ENCODE measurements at places on chromosomes 2 and 18. TPM values are rescaled to one million over a fixed set of nuclear protein-coding genes. Genes with fewer than 3 reads are reported as not detected.

GRCh38 chr18:4987452-4988405 lies 209.3 kb downstream of the AKAIN1 start:
- no peak for DNase-seq

DNA sequence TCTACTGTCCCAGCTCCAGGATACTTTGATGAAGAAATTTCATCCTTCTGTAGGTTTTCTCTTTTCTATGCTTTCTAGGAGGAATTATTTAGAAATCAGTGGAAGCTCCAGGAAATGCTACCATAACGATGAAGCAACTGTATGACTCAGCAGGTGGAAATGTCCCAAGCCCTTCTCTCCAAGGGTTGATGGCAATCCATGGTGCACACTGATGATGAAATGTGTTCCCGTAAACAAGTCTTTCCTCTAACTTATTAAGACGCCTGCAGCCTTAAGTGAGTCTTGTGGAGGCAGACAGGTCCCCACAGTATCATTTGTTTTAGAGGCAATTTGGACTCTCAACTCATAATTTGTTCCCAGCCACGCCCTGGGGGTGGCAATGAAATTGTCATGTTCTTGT lies 777.6 kb upstream of the SOX11 start:
- DNase-seq, result no peak

Gene EXOC6B
- 43.5 TPM for total RNA-seq

DNA sequence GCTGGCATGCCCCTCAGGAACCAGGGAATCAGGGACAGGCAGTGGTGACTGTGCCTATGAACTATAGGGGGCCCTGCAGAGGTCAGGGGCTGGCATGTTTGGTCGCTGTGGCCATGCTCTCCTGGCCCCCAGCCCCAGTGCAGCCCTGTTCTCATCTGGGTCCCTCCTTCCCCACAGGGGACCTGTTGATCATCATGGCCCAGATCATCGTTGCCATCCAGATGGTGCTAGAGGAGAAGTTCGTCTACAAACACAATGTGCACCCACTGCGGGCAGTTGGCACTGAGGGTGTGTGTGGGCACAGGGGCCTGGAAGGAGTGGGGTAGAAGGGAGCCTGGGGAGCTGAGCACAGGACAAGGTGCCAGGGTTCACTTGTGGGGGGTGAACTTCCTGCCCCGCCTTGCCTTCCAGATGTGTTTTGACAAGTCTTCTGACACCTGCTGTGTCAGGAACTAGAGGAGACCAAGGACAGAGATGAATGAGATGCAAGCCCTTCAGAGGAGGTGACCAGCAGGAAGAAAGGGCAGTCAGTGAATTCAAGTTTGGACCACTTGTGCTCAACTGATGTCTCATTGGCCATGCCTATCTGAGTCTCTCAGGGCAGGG lies 9.6 kb upstream of the CENPA start:
- DNase-seq, result no peak

Gene SLC14A1
- not detected for total RNA-seq

Gene VAMP5
- 60.0 TPM for total RNA-seq

GRCh38 chr2:15049096-15049993 lies 416.8 kb downstream of the LRATD1 start:
- DNase-seq, result no peak

DNA sequence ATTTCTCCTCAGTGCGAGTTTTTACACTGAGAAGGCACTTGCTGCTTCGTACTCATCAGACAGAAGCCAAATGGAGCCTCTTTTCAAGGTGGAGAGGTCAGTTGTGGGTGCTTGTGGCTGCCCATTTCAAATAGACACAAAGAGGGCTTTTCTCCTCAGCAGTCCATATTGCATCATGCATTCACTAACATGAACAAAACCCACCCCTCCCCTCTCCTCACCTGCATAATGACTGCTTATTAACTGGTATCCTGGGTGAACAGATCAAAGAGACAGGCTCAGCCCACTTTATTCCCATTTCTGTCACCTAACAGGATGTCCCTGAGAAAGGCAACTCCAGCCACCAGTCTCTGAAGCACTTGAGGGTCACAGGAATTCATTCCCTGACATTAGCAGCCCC lies 28.9 kb downstream of the KLF7 start:
- no peak for DNase-seq

GRCh38 chr18:27081701-27082100 lies 103.4 kb downstream of the CHST9 start:
- no peak for DNase-seq

DNA sequence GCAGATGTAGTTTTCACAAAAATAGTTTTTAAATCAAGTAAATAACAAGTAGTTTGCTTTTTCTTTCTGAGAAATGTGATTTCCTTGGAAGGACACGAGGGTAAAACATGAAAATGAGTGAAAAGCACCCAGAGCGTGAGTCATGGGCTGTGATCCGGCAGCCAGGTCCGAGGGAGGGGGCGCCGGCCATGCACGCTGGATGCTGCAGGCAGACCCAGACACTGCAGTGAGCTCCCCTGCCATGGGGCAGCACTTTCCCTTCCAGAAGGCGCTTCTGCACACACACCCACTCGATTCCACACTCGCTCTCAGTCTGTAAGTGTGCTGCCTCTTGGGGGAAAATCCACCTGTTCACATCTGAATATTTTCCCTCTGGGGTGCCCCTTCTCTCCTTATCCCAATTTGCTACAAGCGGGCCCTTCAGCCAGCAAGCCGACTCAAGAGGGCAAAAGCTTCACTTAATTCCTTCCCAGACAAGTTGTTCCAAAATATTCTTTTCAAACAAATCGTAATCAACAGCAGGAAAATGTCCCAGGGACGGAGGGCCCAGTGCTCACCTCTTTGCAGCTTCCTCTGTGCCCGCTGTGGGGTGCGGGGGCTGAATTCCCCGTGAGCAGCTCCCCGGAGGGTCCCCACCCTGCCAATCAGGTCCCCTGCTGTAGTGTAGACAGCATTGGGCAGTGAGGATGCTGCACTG lies 87.0 kb upstream of the ID2 start:
- DNase-seq, result no peak

DNA sequence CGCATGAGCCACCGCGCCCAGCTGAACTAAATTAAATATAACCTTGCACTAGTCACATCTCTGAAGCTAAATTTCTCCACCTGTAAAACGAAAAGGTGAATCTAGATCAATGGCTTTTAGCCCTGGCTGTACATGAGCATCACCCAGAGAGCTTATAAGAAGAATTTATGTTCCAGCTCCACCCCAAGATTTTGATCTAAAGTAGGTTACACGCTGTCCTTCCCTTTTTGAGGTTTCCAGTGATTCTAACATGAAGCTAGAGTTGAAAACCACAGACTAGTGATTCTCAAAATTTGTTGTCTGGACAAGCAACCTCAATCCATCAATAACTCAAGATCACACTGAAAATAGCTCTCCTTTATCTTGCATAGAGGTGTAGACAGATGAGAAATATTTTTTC lies 208.8 kb upstream of the CRIM1 start:
- no peak for DNase-seq

Gene PRR30
- total RNA-seq, result not detected

DNA sequence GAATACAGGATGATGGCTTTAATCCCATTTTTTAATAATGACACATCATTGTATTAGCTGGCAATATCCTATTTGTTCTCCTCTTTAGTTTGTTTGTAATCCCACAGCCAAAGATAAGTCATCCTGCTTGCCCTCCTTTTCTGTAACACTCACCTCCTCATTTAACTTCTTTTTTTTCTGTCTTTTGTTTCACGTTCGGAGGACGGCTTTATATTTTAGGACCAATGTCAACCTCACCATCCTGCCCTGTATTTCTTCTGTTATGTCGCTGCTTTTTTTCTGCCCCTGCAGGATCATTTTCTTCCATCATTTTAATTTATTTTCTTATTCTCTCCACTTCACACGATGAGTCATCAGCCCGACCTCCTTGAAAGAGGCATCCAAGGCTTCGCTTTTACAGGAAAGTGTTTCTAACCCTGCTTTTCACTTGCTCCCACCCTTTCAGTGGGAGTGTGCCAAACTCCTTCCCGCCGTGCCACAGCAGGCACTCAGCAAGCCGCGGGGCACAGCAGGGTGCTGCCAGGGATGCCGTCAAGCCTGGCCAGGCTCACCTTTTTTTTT lies 11.4 kb downstream of the RAB31 start:
- DNase-seq, result no peak

Gene TRAF3IP1
- total RNA-seq, result 10.8 TPM

DNA sequence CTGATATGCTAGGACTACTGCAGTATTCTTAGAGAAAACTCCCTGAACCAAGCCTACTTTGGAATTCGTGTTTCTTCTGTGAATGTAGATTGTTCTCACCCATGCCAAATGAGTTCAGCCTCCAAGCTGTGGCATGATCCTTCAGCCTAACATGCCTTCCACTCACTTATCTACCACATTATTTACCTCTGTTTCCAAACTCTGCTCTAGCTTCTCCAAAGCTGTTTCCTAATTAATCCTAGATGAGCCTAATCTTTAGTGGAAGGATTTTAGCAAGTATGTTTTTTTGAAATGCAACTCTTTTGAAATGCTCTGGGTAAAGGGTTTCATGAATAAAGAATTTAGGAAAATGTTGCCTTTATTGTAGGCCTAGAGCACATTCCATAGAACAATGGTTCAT lies 152.9 kb upstream of the MMADHC start:
- DNase-seq, result no peak

Gene ACTG2
- total RNA-seq, result not detected

DNA sequence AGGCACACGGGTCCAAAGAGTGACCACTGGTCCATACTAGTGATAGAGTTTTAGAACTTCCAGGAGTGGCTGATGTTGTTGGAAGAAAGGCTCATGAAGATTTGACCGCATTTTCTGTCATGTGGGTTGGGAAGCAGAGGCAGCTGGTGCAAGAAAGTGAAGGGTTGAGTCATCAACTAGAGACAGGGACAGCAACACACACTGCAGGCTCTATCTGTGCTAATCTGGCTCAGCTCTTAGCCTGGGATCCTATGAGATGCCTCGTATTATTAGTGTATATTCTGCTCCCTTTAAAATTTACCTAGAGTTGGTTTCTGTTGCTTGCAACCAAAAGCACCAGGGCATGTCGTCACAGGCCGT lies 2.5 kb upstream of the SH3RF3 start:
- DNase-seq, result no peak

GRCh38 chr2:187055463-187055862 lies 206.5 kb upstream of the ZSWIM2 start:
- no peak for DNase-seq

DNA sequence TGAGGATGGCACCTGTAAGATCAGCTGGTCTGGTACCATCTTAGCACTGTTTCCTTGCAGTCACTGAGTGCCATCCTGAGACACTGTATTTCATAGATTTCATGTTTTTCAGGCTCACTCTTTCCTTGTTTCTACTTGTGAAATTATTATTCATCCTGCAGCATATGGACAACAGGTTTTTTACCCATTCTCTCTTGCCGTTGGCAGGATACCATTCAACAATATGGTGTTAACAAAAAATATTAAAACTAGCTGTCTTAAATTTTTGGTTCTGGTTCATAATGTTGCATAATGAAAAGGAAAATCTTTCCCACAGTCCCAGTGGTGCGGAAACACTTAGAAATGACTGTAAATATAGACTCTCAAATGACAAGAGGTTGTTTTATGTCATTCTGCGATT lies 23.1 kb upstream of the ATG16L1 start:
- DNase-seq, result no peak

DNA sequence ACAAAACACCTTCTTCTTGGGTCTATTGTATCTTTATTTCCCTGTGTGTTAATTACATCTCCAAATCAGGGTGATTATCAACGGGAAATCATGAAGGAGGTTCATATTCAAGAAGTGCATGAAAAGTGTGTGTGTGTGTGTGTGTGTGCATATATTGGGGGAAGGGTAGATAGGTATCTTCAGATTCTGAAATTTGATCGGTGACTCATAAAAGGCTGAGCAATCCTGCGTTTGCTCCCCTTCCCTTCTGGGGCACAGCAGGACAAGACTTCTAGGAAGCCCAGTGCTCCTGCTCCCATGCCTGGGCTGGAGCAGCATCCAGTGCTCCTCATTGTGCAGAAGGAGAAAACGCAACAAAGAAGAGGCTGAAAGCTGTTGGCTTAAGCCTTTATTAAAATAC lies 25.8 kb downstream of the MC5R start:
- DNase-seq, result no peak

DNA sequence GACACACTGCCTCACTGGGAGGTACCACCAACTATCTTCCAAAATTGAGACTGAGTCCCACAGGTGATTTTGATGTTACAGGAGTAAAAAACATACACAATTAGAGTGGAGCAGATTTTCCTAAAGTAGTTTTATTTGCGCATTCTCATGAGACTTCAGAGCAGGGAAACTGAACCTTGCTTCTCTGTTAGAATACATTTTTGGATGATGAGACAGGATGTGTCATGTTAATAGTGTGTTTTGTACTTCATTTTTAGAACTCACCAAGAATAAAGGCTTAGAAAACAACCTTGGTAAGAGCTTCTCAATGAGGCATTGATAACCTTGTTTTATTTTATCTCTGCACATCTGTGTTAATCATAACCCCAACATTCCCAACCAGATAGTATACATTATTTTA lies 310.2 kb upstream of the GALNT5 start:
- DNase-seq, result no peak

Measured in pulmonary artery endothelial cell (primary cell).